ENCODE measurements at places on chromosomes 6 and 20.

DNA sequence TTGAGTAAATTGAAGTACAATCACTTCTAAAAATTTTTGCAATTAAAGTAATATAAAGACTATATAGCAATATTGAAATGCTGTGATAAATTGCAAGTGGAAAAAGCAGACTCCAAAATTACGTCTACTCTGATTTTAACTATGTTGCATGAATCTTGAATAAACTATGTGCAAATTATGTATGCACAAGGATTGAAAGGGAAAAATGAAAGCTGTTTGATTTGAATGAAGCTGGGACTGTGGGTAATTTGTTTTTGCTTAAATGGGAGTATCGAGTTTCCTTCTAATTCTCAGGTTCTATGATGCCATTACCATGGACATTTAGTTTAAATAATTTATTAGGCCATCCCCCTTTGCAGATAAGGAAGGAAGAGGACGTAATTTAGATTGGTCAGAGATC, 198.7 kb upstream of the MYLIP start:
- no peak for DNase-seq

- DNase-seq, result no peak
Measured at GRCh38 chr6:138234363-138234762, 16.1 kb upstream of the PBOV1 start.

- no peak for DNase-seq
Measured at GRCh38 chr6:154758125-154758524, 24.9 kb downstream of the SCAF8 start.

DNA sequence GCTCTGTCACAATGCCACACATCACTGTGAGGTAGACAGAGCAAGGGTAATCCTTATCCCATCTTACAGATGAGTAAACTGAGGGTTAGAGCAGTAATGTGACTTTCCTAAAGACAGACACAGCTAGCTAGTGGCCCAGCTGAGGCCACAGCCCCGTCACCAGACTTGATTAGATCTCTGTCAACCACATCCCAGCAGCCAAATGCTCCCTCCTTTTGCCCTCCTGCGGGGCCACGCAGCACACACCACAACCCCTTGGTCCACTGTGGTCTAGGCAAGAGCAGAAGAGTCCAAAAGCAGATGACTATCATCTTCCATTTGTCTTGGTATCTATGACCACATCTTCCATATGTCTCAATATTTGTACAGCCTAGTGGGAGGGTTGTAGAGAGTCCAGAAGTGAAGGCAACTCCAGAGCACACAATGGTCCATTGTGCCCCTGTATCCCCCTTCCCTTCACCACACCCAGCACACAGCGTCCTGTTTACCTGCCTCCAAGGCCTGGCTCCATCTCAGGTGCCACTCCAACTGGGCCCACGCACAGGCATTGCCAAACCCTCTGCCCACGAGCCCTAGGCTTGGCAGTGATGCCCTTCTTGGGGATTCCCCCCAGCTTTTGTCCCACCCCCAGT, 47.1 kb upstream of the FOXP4 start:
- no peak for DNase-seq

DNA sequence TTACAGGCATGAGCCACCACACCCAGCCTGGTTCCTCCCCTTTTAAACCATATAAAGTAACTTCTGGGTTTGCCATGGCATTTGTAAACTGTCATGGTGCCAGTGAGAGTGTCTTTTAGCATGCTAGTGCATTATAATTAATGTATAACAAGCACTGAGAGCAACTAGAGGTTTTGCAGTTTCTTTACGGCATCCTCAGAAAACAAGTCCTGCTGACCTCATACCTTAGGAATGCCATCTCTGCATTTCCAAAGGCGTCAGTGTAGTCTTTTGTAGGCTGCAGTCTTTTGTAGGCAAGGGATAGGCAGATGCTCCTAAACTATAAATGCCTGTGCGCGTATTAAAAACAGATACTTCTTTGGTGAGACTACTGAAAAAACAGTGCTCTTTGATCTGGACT, 75.0 kb upstream of the EZR start:
- DNase-seq, result peak; percentile 93

DNA sequence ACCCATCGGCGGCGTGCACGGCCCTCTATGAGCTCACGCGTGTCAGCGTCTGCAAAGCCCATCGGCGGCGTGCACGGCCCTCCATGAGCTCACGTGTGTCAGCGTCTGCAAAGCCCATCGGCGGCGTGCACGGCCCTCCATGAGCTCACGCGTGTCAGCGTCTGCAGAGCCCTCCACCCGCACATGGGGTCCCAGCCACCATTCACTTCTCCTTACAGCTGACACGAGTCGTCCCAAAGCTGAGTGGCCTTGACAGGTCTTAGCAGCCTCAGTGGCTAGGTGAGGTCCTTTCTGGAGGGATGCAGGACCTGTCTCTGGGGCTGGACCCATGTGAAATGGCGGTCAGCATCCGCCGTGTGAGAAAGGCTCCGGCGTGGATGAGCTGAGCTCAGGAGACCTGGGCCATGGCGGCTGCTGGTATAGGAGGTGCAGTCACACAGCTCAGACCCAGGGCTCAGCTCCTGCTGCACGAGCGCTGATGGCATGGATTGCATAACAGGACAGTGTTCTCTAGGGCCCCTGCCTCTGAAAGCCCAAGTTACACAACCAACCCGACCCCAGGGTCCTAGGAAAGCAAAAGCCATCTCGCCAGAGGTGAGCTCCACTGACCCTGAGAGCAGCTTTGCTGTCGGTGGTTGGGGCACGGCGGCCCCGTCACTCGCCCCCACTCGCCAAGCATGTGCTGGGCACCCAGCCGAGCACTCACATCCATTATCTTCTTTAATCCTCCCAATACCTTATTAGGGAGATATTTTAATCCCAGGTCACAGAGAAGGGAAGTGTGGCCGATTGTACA, 38.9 kb downstream of the DLL1 start:
- DNase-seq, result no peak

GRCh38 chr6:39301606-39302005, 12.6 kb downstream of the KCNK17 start:
- peak; percentile 50 for DNase-seq

GRCh38 chr20:58492795-58493524, 22.2 kb downstream of the APCDD1L start:
- DNase-seq, result no peak

DNA sequence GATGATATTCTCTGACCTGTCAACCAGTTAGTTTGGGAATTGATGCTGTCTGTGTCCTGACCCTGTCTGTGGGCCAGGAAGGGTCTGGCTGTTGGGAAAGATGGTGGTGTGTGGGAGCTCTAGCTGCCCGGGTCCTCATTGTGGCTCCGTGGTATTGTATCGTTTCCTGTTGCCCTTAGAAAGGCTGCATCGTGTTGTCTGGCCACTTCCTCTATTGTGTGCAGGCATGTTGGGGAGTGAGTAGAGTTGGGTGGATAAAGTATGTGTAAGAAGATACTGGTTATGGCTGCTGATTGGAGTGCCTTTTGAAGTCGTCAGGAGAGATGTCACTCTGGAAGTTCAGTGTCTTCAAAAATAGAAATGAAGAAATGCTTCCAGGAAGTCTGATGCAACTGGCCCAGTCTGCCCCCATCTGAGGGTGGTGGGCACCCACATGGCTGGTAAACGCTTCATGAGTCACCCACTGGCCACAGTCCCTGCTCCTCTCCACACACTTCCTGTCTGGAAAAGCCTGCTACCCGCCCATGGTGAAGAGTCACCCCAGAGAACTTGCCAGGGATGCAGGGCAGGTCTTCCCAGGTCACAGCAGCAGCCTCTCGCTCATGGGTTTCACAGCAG, 27.9 kb downstream of the PPARD start:
- DNase-seq, result no peak

DNA sequence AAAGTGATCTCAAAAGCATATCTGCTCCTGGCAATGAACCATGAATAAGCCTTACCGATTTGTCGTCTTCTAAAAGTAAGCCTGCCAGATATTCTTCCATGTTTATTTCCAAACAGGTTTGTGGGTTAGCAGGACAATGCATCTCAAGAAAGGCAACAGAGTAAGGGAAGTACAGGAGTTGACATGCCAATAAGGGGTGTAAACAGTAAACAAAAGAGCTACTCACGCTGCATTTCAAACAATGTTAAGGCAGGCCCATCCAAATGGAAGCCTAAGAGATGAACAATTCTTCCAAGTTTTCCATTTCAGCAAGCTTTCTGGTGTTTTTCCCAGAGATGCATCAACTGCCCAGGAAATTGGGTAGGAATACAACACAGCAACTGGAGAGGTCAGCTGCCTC, 27.8 kb upstream of the CRIP3 start:
- DNase-seq, result no peak

DNA sequence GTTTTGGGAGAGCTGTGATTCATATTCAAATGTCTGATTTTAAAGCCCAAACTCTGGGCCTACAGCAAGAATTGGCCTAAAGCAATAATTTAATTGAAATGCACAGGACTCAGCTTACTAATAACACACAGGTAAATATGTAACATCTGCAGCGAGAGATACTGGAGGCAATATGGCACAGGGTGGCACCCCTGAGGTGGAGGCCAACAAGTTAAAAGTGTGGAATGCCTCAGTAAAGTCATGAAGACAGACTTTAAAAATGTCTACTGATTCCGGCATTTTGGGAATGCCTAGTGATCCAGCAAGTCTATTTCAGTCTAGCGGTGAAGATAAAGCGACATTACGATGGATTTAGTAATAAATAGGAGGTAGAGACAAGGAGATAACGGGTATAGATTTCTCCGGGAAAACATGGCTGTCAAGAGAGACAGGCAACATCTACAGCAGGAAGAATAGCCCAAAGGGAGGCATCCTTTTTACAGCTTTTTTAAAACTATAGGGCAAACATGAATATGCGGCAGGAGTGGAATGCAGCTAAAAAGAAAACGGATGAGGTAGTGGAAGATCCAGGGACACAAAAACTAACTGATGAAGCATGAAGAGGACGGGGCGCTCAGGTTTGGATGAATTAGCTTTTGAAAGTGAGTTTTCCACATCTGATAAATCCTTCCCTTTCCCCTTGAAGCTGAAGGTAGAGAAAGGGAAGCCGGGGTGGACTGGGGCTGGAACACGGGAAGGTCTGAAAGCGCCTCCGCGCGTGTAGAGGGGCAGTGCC, 1.2 kb downstream of the NANP start:
- DNase-seq, result no peak

DNA sequence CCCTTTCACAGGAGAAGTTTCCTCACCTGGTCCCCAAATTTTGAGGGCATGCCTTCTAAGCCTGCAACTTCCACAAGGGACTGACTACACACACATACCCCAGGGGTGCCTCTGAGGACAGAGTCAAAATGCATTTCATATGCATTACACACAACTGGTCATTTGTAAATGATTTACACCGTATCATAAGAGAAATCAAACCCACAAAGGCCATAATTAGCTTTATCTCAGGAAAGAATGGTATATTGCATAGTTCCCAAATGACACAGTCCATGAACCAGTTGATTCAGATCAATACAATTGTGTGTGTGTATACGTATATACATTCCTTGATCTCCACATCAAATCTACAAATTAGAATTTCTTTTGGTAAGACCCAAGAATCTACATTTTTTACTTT, 203.3 kb upstream of the PRDM1 start:
- no peak for DNase-seq

- no peak for DNase-seq
Measured at GRCh38 chr6:79705456-79705995, 74.4 kb downstream of the SH3BGRL2 start.

DNA sequence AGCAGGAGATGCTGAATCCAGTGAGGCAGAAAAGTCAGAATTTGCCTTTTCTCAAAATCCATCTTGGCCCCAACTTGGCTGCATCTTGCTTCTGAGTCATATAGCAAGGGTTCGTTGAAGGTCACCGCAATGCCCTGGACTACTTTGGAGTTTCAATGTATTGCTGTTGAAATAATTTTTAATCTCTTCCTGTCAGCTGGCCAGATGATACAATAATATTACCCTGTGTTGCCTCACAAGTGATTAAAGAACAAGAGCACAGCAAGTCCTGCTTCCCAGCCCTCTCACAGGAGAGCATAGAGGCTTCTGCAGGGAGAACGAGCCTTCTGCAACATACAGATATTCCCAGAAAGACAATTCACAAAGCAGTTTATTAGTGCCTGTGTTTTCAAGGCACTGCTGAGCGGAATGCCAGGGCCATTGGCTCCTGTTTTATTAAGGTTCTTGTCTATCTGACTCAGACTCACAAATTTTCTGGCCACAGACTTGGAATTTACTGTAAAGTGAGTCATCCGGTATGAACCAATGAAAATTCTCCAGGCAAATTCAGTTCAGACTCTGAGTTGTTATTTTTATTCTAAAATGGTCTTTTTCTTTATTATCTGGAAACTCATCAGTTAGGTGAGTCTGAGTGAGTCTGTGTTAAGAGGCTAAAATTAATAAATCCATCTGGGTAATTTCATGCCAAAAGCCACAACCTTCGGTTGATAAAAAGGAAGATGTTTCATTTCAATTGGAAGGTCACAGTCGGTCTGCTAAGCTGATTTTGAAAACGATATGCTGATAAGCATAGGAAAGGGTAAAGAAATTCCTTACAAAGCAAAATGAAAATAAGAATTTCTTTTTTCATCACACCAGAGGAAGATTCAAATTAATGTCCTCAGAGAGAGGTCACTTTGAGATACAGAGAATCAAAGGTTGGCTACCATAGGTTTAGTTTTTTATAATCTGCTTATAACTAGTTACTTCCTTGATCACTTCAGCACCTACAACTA, 289.4 kb upstream of the STXBP5 start:
- DNase-seq, result no peak

DNA sequence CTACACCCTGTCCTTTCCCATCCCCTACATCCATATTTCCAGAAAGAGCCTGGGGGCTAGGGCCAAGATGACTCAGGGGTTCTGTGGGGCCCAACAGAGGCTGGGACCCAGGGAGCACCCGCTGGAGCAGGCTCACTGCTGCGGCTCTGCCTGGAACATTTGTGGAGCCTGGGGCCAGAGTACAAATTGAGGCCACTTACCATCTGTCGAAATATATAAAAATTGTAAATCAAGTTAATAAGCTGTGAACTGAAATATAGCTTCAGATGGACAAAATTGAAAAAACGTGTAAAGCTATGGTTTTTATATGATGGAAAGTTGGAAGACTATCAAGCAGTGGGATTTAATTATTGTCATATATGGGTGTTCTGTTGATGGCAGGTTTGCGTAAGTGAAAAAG, 82.9 kb upstream of the ATXN1 start:
- no peak for DNase-seq

DNA sequence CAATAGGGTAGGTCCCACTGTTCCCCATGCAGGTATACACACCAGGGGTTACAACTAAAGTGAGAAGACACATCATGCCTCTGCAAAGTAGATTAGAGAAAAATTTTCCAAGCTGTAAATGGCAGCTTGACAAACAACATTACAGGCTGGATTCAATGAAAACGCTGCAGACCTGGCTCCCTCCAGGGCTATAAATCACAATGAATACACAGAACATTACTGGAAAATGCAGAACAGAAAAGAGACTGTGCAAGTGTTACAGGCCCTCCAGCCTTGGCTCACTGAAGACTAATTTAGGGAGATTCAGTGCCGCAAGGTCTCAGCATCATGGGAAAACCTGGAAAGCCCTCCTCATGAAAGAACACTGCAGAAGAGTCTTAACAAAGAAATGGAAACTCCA, 207.8 kb downstream of the KHDC1L start:
- no peak for DNase-seq

GRCh38 chr20:39745380-39745779, 783.2 kb downstream of the DHX35 start:
- DNase-seq, result no peak

DNA sequence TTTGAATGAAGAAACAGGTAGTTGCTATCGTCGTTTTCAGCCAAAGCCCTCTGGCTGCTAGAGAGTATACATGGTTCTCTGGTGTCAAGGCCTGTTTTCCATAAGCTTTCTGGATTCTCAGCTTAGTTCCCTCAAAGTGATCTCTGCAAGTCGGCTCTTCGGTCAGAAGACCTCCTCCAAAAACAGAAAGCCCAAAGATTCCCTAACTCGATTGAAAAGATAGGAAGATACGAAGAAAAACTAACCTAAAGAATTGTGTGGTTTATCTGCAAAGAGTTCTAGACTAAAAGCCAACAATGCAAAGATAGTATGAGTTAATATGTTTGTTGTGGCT, 545 bp upstream of the ASCC3 start:
- no peak for DNase-seq

Data from HAP-1 (cell line).